NCI-H187 (cell line): ENCODE measurements at places on chromosomes 6 and 20.

DNA sequence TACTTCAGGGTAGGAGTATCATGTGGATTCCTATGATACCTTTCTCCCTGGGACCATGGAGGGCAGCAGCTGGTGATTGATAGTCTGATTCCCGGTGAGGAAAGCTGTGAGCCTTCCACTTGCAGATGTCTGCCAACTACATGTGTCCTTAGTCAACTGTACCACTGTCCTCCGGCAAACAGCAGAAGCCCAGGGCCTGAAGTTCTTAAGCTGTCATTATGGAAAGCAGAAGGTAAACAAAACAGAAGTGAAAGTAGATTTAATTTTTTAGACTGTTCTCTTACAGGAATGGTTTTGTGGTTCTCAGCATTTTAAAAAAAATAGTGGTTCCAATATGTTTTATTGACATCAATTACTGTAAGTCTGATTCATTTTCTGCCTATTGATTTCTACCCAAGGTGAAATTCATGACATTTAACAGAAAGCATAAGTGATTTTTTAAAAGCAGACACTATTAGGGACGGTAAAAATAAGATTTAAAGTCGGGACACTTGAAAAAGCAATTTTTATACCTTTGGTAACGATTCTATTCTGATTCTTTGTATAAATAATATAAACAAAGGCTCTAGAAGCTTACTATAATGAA, 36.6 kb downstream of the PTPN1 start:
- no peak for DNase-seq

GRCh38 chr20:50892394-50892793, 38.8 kb downstream of the ADNP start:
- DNase-seq = no peak

DNA sequence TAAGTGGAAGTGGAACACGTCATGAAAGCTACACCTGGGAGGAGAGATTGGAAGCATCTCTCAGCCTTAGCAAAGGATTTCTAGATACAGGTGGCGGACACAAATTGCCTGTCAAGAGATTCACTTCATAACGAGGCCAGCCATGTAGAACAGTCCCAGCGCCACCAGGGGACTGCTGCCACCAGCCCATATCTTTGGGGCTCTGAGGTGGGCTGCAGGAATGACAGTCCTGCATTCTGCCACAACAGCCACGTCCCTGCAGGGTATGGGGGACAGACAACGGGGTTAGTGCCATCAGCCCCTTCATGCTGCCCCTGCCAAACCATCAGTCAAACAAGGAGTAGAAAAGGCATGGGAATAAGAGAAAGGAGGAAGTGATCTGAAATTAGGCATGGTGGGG, 81.2 kb upstream of the SASH1 start:
- no peak for DNase-seq

GRCh38 chr6:53011979-53012378, 16.9 kb upstream of the GSTA4 start:
- no peak for DNase-seq

GRCh38 chr6:30844118-30844535, 40.2 kb upstream of the DDR1 start:
- DNase-seq = no peak

DNA sequence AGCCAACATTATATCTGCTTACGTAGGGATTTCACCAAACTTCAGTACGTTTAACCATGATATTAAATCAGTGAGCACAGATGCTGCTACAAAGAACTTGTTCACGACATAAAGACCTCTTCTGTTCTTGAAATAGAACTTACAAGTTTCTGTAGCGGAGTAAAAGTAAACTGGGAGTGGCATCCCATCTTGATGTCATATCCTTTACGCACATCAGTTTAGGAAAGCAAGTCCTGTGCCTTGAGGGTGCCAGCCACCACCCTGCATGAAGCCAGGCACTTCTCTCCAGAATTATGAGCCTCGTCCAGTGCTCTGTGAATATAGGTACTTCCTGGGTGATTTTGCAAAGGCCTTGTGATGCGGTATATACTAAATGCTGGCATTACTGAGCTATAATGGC, 122.6 kb downstream of the BTBD3 start:
- no peak for DNase-seq

- no peak for DNase-seq
These were observed 62.4 kb downstream of the TNFRSF21 start for GRCh38 chr6:47247227-47247797.

DNA sequence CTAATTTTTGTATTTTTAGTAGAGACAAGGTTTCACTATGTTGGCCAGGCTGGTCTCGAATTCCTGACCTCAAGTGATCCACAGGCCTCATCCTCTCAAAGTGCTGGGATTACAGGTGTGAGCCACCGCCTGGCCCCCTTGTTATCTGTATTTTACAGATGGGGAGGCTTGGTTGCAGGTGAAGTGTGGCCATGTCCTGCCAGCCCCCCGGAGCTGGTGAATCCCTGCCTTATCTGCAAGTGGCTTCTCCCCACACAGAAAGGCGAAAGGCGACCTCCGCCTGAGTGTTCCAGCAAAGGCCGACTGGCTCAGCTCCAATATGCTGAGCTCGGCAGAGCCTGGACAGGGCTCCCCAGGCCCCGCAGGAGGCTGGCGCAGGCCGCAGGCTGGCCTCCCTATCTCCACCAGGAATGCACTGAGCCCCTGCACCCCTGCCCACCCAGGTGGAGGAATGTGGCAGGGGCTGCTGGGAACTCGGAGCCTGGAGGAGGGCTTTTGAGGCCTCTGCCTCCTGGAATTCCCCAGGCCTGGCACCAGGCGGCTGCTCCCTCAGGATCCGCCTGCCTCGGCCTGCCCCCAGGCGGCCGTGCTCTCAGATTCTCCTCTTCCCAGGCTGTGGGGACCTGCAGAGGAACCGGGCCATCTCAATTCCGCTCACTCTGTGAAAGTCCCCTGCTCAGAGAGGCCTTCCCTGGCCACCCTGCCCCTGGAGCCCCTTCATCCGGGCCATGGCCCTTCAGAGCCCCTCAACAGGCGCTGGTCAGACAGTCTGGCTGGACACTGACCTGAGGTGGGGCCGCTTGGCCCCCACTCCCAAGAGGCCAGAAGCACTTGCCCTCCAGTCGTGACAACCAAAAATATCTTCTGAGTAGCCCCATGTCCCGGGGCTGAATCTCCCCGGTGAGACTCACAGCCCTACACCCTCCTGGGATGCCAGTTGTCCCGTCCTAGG, 9.3 kb upstream of the LAMA5 start:
- DNase-seq = no peak

GRCh38 chr6:84074988-84075781, 41.6 kb downstream of the MRAP2 start:
- DNase-seq = no peak

DNA sequence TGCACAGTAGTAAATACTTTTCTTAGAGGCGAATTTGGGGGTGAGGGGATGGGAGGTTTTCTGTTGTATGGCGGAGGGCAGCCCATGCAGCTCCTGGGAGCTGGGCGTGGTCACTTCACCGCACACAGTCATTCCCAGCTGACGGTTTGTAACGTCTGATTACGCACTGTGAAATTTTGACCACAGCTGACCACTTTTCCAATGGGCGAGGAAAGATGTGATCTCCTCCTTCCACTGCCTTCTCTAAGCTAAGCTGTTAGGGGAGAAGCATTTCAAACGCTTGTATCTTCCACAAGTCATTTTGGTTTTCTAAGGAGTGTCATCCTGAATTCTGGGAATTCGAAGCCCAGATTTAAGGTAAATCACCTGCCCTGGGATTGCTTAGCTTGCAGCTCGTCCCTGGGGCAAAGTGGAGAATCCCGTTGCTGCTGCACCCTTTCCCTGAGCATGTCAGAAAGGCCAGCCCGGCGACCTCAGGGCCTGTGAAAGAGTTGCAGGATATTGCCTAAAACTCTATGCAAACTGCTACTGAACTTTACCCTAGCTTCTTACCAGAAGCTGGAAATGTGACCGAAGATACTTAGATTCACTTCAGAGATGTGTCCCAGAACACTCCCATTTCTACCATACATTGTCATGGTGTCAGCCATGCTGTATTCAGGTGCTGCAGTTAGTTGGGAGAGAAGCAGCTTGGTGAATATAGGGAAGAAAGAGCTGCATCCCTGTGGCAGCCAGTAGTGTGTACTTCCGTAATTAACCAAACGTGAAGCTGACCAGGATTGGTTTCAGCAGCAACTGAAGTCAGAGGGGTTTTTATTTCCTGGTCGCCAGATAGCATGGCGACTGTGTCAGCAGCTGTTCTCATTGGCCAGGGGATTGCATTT, 58.9 kb downstream of the RREB1 start:
- no peak for DNase-seq

DNA sequence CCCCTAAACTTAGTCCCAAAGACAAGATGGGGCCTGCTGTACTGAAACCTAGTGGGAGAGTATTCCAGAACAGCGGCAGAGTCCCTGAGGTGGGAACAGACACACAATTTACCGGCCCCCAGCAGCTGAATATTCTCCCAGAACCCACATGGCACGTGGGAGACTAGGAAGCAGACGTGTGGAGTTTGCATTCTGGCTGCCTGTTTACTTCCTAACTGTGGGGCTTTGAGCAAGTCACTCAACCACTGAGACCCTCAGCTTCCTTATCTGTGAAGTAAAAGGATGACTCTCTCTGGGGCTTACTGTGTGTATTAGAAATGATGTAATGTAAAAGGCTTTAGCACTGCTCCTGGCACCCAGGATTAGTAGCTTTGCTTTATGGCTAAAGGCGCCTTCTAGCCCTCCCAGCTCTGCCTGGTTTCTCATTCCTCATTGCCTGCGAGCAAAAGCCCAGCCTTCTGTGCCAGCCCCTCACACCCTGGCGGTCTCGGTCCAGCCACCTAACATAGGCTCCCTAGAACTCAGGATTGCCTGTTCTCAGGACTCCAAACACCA, 353.1 kb downstream of the CDC5L start:
- DNase-seq = no peak

DNA sequence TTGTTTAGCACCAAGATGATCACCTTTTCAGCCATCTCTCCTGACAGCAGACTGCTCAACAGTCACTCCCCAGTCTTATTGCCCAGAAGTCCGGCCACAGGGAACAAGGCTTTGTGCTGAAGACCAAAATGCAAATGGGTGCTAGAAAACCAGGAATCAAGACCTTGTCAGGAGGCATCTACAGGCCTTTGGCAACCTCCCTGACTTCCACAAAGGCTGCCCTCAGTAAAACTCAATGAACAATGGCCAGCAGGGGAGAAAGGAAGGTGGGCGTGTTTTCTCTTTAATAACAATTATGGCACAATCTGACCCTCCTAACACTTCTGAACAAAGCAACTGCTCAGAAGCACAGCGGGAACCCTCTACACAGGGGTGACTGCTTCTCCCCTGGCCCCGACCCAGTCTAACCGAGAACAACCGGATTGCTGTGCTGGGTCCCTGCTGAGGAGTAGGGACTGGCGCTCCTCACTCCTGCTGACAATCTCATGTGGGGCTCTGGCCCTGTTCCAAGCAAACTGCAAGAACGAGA, 41.6 kb downstream of the PLCG1 start:
- no peak for DNase-seq

GRCh38 chr6:89522778-89523177, 89.8 kb downstream of the ANKRD6 start:
- DNase-seq = no peak

- no peak for DNase-seq
These were observed 108.2 kb downstream of the KIF6 start for GRCh38 chr6:39617026-39617425.

DNA sequence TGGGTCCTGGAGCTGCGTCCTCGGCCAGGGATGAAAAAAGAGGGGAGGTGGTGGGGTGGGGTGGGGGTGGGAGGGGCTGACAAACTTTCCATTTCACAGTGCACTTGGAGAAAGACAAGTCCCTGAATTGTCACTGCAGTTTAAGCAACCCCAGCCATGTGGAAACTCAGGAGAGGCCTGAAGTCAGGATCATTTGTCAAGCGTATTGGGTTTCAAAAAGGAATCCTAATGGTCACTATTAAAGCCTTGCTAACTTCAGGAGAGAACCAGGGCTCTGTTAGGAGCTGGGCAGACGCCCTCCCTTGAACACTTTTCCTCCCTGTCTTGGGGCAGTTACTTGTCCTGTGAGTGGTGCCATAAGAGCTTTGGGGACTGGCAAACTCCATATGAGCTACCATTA, 159.9 kb downstream of the FNDC1 start:
- no peak for DNase-seq

GRCh38 chr20:37680420-37680819, 13.4 kb upstream of the CTNNBL1 start:
- no peak for DNase-seq

DNA sequence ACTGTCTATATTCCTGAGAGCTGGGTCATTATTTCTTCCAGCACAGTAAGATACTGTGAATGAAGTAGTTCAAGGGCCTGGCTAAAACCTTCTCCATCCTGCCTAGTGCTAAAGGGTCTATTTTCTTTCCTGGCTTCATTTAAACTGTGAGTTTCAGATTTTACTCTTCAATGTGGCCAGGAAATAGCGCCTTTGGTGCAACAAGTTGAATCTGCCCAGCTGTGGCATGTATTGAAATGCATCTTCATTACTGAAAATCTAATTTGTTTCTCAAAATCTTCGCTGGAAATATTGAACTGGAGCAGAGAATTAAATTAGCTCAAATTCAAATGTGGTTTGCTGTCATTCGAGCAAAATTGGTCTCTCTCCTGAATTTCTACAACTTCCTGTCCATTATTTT, 114.6 kb upstream of the KCNG1 start:
- DNase-seq = no peak

GRCh38 chr6:22027040-22027725, 269.7 kb downstream of the PRL start:
- DNase-seq = no peak

DNA sequence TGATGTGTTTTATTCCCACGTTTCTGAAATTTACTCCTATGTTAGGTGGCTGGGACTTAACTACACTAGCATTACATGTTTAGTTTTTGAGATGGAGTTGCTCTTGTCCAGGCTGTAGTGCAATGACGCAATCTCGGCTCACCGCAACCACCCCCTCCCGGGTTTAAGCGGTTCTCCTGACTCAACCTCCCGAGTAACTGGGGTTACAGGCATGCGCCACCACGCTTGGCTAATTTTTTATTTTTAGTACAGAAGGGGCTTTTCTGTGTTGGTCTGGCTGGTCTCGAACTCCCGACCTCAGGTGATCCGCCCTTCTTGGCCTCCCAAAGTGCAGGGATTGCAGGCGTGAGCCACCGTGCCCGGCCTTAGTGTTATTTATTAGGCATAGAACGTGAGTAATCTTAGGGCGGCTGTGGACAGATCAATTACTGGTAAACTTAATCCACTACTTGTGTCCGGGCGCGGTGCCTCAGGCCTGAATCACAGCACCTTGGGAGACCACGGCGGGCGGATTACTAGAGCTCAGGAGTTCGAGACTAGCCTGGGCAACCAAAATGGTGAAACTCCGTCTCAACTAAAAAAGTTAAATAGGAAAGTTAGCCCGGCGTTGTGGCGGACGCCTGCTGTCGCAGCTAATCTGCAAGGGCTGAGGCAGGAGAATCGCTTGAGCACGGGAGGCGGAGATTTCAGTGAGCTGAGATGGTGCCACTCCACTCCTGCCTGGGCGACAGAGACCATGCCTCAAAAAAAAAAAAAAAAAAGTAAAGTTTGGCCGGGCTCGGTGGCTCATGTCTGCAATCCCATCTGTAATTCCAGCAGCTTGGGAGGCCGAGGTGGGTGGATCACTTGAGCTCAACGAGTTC, 123.7 kb upstream of the BTN3A2 start:
- no peak for DNase-seq

DNA sequence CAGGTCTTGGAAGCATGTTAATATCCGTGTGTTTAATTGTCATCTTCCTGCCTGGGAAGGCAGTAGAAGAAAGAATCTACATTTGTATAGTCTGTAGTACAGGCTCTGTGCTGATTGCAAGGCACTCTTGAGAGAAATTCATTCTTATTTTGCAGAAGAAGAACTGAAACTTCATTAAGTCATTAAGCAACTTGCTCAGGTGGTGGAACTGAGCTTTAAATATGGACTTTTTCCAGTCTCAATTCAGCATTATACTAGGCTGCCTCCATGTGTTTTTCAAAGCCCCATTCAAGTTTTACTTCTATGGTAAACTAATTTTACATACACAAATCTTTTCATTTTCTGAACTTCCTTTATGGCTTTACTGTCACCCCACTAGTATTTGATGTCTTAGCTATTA, 18.7 kb downstream of the ZNF451 start:
- DNase-seq = no peak
